ENCODE measurements at places on chromosomes 16 and 17.

DNA sequence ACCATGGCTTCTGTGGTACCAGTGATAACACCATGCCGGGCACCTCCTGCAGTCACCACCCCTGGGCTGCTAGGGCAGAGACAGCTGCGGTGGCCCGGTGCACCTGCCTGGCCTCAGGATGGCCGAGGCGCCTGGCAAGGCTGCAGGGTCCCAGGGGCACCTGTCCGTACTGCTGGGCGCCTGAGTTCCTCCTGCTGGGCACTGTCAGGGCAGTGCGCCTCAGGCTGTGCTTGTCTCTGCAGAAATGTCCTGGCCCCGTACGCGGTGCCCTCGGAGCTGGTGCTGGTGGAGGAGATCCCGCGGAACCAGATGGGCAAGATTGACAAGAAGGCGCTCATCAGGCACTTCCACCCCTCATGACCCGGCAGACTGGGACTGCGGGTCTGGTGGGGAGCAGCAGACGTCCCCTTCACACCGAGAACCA is 17.7 kb upstream of the CDH15 start:
- DNase-seq: no peak

DNA sequence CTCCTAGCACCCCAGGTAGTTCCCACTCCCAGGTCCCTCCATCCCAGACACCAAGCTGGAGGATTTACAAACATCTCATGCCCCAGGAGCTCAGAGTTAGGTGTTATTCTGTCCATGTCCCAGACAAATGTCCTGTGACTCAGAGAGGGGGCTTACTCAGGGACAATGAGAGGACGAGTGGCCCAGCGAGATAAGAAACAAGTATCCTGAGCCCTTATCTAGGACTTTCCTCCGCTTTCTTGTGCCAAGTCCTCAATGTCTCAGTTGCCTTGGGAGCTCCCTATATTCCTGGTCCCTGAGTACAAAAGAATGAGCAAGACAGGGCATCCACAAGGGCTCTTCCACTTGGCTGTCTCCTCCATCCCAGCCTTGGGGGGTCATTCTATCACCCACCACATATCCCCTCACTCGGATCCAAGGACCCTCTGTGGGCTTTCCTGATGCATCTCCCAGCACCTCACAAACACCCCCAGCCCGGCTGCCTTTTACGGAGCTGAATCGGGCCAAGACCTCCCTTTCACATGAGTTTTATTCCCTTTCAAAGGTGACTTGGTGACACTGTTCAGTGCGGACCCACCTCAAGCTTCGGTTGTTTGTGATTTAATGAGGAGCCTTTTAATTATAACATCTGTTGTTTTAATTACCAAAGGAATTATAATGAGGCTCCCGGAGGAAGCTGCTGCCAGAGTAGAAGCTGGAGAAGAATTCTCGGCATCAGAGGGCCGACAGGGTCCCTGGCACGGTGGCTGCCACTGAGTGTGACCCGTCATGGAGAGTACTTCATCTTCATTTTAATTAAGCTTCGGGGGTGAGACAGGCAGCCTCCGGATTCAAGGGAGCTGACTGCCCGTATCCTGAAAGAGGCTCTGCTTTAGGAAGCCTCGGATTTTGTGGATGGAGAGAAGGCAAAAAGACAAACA is 121.5 kb downstream of the WSCD1 start:
- DNase-seq: no peak

DNA sequence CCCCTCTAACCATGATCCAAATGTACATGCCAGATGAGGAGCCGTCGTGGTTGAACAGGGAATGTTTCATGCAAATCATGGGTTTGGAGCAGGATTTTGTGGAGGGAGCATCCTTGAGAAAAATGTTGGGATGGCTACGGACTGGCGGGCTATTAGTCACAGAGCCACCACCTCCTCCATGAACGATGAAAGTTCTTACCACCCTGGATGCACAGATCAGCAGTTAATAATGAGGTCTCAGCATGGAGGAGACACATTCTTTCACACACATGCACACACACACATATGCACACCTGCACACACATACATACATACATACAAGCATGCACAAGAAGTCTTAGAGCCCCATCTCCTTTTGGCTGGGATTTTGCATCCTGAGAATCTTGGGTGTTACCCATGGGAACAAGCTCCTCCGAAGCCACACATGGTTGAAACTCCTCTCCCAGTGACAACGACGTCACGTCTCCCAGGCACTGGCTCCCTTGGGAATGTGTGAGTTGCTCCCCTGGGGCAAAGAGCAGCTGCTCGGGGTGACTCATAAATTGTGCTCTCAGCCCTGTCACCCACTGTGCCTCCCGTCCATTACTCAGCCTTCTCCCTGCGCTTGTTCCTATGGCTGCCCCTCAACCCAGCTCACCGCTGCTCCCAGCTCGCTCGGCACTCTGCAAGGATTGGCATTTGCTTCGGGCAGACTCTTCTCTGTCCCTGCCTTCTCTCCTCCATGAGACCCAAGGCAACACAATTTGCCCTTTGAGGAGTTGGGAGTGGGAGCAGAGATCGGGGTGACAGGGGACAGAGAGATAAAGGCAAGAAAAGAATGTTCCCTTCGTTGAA is 344.6 kb downstream of the SOX9 start:
- DNase-seq: peak; percentile 26

GRCh38 chr16:55061126-55061525 is 130.5 kb downstream of the IRX5 start:
- DNase-seq: no peak

GRCh38 chr16:11207646-11208045 is 48.4 kb downstream of the SOCS1 start:
- DNase-seq: no peak

- DNase-seq: no peak
These were observed 148.1 kb downstream of the KCNJ2 start for GRCh38 chr17:70317421-70317820.

- DNase-seq: no peak
These were observed 11.7 kb upstream of the CNTNAP4 start for GRCh38 chr16:76265434-76266045.

DNA sequence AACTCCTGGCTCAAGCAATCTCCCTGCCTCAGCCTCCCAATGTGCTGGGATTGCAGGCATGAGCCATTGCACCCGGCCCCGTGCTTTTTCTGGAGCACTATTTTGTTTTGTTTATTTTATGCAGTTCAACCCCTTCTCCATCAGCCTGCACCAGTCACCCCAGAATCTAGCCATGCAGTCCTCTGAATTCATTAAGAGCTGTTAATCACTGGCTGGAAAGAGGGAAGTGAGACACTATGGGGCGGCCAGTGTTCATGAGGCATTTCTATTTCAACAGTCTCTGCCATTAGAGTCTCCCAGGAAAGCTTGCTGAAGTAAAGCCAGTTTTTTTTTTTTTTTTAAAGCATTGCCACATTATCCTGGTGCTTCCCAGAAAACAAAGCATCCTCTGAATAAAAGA is 1.7 kb downstream of the VWA3A start:
- DNase-seq: no peak

GRCh38 chr17:32525122-32525521 is 38.3 kb downstream of the CDK5R1 start:
- no peak for DNase-seq

- no peak for DNase-seq
These were observed 14.4 kb downstream of the B9D1 start for GRCh38 chr17:19348081-19348650.

DNA sequence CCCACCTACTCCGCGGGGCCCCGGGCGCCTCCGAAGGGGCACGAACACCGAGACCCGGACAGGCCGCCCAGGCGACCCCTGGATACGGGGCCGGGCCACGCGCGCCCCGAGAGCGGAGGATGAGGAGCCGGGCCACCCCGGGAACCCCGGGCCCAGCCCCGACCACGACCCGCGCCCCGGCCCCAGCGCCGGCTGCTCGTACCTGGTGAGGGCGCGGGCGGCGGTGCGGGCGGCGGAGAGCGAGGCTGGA is 192 bp downstream of the FASN start:
- no peak for DNase-seq

DNA sequence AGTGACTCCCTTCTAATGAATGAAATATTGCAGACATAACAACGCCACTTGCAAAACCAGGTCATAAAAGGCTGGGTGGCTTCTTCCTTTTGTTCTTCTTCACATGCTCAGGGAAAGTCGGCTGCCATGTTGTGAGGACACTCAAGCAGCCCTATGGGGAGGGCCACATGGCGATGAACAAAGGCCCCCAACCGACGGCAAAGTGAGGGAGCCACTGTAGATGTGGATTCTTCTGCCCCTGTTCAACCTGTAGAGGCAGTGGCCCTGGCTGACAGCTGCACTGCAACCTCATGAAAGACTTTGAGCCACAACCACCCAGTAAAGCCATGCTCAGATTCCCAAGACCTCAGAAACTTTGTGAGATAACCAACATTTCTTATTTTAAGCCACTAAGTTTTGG is 203.5 kb upstream of the TNRC6C start:
- DNase-seq: no peak

- DNase-seq: no peak
These were observed 31.4 kb downstream of the YPEL2 start for GRCh38 chr17:59362811-59363205.

DNA sequence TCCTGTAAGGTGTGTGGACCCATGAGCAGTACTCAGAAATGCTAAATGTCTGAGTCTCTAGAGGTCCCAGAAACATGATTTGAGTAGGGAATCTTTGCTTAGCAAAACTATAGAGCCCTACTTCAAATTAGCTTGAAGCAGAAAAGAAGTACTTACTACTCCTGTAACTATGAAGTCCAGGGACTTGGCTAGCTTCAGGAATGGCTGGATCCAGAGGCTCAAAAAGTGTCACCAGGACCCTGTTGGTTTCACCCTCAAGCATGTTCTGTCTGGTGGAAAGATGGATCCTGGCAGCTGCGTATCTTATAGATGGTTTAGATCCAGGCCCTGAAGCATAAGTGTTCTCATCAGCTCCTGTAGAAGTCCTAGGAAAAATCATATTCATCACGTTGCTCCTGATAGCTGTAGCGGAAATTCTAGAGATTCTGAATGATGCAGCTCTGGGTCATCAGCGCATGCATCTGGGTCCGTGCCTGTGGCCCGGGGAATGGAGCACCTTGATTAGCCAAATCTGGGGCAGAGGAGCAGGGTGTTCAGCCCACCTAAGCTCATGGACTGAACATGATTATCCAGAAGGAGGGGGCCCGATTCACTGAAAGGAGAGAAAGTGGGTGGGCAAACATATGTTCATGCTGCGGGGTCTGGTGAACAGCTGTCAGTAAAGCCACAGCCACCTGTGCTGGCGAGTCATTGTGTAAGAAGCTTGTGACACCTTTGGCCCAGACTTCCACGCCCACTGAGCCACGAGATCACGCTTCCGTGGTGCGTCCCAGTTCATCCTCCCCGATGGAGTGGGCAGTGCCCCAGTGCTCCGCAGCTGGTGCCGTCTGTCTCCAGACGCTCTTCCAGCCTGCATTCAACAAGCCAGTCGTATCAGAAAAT is 260.6 kb downstream of the CPPED1 start:
- DNase-seq: no peak

GRCh38 chr16:87782033-87782432 is 16.2 kb upstream of the KLHDC4 start:
- no peak for DNase-seq

DNA sequence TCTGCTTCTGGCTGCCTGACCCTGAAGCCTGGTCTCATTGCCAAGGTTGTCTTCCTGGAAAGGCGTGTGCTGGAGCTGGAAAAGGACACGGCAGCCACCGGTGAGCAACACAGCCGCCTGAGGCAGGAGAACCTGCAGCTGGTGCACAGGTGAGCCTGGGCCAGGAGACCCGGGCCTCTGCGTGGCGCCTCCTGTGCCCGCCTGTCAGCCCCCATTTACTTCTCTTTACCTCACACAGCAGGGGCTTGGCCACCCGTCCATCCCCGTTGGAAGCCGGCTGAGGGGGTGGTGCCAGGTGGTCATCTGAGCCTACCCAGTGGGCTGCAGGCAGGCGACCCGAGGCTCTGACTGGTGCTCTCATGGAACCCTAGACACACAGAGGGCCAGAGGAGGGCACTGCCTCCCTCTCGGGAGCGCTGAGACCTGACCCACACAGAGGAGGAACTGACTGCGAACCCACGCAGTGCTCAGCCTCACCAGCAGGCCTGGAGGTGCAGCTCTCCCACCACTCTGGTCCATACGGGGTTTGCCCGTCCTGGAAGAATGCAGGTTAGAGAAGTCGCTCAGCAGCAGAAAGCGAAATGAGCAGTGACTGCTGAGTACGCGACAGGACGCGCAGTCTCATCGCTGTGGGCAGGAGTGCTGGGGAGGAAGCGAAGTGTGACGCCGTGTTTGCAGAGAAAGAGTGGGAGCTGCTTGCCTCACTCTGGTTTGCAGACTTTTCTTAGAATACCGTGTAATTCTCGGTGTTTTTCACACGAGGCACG is 21.9 kb upstream of the CAPN15 start:
- no peak for DNase-seq

Data from smooth muscle cell of the brain vasculature (primary cell).